Dermis blood vessel endothelial cell (primary cell): ENCODE measurements at places on chromosomes 3 and 15. TPM values are rescaled to one million over a fixed set of nuclear protein-coding genes. Genes with fewer than 3 reads are reported as not detected.

GRCh38 chr3:192840143-192840836 is 77.4 kb downstream of the MB21D2 start:
- DNase-seq, result no peak

DNA sequence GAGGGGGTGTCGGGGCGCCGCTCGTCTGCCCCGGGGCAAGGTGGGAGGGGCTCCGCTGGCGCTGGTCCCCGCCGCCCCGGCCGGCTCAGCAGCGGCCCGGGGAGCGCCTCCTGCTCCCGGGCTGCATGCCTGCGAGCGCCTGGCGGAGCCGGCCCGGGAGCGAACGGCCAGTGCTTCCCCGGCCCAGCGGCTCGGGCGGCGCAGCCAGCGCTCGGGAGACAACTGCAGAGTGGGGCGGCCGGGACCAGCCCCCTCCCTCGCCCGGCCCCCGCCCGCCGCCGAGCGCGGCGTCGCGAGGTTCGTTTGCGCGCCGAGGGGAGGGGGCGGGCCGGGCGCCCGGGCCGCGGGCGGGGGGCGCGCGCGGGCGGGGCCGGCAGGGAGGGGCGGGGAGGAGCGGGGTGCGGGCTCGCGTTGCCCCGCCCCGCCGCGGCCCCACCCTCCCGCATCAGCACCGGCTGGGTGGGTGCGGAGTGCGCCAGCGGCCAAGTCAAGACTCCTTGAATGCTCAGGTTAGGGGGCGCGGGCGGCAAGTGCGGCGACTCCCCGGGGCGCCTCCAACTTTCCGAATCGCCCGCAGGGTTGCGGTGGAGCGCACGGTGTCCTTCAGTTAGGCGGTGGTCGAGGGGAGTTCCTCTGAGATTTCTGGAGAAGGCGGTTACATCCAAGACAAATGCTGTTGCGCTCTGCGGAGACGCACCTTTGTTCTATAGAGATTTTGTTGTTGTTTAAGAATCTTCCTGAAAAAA is at the start of gene RGMA:
Gene RGMA (minus strand): TSS at position 231 of the 746 bp plus-strand sequence. CDS start 279 bp downstream, outside the sequence.
- no peak for DNase-seq

DNA sequence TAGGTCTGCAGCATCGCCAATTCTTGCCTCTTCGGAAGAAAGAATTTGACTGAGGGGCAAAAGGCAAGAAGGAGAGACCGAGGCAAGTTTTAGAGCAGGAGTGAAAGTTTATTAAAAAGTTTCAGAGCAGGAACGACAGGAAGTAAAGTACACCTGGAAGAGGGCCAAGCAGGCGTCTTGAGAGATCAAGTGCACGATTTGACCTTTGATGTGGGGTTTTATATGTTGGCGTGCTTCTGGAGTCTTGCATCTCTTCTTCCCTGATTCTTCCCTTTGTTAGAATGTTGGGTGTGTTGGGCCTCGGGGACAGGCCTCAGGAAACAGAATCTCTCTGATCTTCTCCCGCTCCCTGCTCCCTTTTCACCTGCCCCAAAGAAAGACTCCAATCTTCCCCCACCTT is 40.6 kb upstream of the FLNB start:
- no peak for DNase-seq

GRCh38 chr3:149186219-149186618 is 35.4 kb downstream of the CP start:
- DNase-seq, result no peak

The CRABP1 gene
- not detected in 2 replicates for total RNA-seq

The SLC22A13 gene
- 0.17 and 0.19 TPM in 2 replicates for total RNA-seq

The SLC28A2 gene
- not detected in 2 replicates for total RNA-seq
